ENCODE measurements at places on chromosomes 16 and 17.

- no peak for DNase-seq
These were observed 35.8 kb downstream of the TANC2 start for GRCh38 chr17:63001689-63002394.

- no peak for DNase-seq
These were observed 341.2 kb downstream of the GRIN2A start for GRCh38 chr16:9840761-9841665.

DNA sequence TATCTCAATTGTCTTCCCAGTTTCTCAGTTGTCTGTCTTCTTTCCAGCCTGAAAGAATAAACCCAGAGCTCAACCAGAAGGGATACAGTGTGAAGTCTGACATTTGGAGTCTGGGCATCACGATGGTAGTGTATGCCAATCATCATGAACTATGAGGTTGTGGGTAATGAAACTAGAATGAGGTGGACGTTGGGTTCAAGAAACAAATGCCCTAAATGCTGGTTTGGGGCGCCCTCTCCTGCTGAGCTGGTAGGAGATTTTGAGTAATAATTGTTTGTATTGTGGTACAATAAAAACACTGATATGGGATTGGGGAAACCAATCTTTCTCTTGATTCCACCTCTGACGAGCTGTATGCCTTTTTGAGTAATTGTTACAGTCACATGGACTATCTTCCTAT, 110.4 kb downstream of the MAP2K6 start:
- peak; percentile 6 for DNase-seq

- DNase-seq, result no peak
These were observed 639 bp upstream of the TRIM65 start for GRCh38 chr17:75897160-75898019.

GRCh38 chr16:17887963-17888362, 417.2 kb upstream of the XYLT1 start:
- no peak for DNase-seq

- DNase-seq, result no peak
These were observed 18.6 kb downstream of the CIBAR2 start for GRCh38 chr16:85093705-85094104.

DNA sequence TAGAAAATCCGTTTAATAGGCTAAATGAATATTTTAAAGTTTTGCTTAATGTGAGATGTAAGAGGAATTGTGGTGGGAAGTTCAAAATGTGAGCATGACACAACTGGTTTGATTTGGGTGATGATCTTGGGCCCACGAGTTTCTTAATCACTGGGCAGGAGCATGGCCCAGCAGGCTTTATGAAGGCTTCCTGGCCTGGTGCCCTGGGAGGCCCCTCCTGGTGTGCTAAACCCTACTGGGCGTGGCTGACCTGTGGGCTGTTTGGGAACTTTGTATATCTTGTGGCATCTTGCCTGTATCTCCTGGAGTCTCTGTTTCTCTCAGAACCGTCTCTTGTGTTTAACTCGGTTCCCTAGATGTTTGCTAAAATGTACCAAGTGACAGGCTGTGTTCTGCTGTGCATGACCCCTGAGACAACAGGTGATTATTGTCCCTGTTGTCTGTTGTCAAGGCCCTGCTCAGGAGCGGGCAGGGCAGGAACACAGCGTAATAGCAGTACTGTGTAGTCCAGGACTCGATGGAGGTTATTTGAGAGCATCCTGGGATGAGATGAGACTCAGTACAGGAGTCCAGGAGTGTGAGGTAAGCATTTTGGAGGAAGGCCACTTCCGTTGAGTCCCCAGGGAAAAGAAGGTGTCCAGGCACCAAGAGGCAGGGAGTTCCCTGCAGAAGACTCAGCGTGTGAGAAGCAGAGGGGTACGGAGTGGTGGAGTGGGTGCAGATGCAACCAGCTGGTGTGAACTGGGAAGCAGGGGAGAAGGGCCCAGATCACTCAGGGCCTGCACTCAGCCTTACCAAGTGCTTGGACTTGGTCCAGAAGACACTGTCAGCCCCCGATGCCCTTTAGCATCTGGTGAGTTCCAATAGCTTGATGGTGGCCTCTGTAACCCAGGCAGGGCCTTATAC, 48.5 kb downstream of the B9D1 start:
- no peak for DNase-seq

DNA sequence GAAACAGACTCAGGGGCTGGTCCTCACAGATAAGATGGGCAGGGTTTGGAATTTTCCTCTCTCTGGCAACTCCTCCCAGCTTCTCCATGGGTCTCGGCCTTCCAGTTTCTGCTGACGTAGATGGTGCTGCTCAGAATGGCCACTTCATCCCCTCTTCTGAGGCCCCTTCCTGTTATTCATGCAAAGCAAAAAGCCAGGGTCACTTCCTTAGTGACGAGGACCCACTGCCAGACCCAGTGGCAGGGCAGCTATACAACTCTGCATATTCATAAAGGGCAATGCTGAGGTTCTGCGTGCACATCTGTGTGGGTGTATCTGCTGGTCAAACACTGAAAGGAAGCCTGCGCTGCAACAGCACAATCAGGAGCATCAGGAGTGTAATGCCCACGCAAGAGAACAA, 108.8 kb downstream of the WSCD1 start:
- DNase-seq, result no peak

DNA sequence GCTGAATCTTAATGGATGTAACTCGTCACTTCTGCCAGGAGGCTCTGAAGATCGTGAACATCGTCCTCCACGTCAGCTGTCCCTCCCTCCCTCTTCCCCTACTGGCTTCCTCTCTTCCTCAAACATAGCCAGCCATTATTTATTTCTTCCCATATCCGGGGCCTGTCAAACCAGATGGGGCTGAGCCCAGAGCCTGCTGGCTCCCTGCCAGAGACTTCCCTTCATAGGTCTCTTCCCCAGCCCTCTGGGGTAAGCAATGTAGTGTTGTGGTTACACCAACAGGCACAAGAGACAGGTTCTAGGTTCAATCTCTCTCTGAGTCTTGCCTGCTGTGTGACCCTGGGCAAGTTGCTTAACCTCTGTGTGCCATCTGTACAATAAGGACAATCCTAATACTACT, 40.1 kb upstream of the ZFP90 start:
- no peak for DNase-seq

DNA sequence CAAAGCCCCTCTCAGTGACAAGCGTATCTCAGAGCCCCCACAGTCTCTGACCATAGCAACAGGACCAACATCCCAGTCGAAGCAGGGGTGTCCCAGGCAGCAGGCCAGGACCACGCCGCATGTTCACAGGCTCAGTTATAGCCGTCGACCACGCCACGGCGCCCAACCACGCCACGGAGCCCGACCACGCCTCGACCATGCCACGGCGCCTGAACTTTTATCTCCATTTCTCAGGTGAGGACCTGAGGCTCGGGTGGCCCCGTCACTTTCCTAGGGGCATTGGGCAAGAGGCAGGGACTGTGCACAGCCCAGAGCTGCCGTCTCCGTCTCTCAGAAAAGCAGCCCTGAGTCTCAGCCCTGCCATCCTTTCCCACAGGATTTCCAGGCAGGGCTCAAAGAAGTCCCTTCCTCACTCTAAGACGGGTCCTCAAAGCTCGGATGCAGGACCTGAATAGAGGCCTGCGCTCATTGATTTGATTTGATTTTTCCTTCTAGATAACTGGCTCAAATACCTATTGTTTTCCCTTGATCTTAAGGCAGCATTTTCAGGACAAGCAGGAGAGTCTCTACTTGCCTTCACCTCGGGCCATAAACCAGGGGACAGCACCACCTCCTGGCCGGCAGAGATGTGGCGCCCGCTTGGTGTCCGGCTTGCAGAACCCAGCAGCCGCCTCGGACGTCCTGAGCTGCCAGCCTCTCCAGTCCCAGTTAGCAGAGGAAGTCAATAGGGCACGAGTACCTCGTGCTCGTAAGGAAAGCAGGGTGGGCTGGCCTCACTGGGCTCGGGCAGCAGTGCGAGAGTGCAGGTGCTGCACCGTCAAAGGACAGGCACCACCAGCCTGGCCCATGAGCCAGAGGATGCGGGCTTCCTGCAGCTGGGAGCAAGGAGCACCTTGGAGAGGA, 38.8 kb downstream of the C16orf95 start:
- DNase-seq, result peak; percentile 51

GRCh38 chr16:20504418-20504817, 53.1 kb downstream of the ACSM2A start:
- DNase-seq, result no peak

Data from OCI-M1 (cell line).